ENCODE measurements at places on chromosomes 5 and 9. TPM values are rescaled to one million over a fixed set of nuclear protein-coding genes. Genes with fewer than 3 reads are reported as not detected.

Gene HK3
- total RNA-seq, result 0.22 TPM

DNA sequence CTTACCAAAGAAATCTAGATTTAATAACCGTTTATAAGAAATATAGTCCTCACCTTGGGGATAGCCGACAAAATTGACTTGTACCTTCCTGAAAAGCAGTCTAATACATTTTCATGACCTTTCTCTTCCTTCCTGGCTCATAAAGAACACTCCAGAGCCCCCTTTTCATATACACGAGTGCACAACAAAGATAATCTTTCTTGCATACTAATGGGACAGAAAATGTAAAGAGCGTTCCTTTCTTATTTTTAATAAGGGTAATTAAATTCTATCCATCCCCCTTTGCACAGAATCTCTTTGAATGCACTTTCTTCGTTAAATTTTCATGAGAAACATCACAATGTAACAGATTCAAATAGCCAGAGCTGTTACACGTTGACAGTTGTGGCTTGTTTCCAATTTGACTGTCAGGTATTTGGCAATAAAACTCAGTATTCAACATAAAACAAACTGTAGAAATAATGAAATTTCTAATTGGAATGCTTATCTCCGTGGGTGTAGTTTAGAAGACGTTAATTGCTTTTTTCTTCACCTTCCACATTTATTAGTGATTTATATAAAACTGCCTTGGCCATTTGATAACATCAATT is 732.3 kb upstream of the DMAC1 start:
- H3K27me3 ChIP-seq, result no peaks in the 10 kb centered on the region
- H3K27ac ChIP-seq, result no peak overlapping the region

GRCh38 chr9:92711844-92712243 is 41.9 kb upstream of the IPPK start:
- H3K27me3 ChIP-seq, result no peaks in the 10 kb centered on the region
- peak overlapping the region; percentile 45 for H3K4me3 ChIP-seq
- peaks cover 26% of the 10 kb centered on the region for H3K4me1 ChIP-seq
- peak overlapping the region; percentile 86 for H3K27ac ChIP-seq
- DNase-seq, result peak; percentile 50

DNA sequence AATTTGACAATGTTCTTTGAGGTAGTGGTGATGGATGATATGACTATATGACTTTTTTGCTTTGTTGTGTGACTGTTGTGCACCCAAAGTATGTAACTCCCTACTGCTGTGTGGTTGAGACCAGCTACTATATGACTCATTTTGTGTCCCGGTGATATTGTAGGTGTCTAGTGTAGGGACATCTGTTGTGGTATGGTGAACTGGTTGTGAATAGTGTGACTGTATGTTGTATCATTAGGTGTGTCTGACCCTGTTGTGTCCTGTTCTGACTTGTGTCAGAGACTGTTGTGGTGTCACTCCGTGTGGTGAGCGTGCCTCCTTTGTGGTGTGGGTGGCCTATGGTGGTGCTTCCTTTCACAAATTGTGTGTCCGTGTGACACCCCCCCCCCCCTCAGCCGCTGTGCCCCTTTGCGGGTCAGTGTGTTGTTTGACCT is 11.2 kb upstream of the CXXC5 start:
- DNase-seq, result peak; percentile 77
- peak overlapping the region; percentile 65 for H3K27ac ChIP-seq
- no peaks in the 10 kb centered on the region for H3K27me3 ChIP-seq

DNA sequence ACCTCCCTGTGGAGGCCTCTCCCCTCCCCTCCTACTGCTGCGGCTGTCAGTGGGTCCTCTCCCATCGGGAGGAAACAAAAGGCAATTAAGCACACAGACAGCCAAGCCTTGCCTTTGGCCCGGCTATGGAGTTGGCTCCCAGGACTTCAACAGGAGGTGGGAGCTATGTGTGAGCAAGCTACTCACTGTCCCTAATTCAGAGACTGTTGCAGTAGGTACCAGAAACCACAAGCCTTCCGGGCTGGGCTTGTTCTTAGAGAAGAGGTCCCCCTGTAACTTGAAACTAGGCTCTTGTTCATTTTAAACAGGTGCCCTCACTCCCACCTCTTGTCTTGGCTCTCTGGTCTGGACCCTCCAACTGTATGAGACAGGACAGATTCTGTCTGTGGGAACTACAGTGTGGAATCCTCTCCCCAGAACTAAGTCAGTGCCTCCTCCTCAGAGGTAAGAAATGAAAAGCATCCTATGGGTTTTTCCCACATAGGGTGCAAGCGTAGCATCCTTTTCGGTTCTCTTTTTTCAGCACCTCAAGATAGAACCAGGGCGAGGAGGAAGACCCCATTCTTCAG is 561.1 kb downstream of the EBF1 start:
- peaks cover 1% of the 10 kb centered on the region for H3K27me3 ChIP-seq
- no peaks in the 10 kb centered on the region for H3K36me3 ChIP-seq
- no peak for DNase-seq
- H3K27ac ChIP-seq, result no peak overlapping the region

DNA sequence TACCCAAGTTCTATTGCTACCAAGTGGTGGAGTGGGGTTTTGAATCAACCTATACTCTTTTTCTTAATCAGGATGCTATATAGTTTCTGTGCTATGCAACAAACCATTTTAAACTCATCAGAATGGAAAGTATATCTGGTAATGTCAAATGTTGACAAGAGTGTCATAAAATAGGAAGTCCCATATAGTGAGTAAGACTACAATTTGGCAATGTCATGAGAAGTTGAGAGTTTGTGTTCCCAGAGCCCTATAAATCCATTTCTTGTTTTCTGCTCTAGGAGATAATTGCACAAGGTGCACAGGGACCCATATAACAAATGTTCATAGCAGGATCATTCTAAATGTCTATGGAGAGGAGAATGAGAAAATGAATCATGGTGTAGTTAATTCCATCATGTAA is 109.8 kb upstream of the TXNDC8 start:
- no peak overlapping the region for H3K4me3 ChIP-seq
- no peak for DNase-seq
- H3K27me3 ChIP-seq, result peaks cover 3% of the 10 kb centered on the region
- no peaks in the 10 kb centered on the region for H3K36me3 ChIP-seq
- H3K4me1 ChIP-seq, result no peaks in the 10 kb centered on the region
- H3K27ac ChIP-seq, result no peak overlapping the region

- no peak for DNase-seq
- peaks cover 13% of the 10 kb centered on the region for H3K4me1 ChIP-seq
- H3K4me3 ChIP-seq, result no peak overlapping the region
Measured at GRCh38 chr9:20220286-20220685, 402.0 kb downstream of the MLLT3 start.

Gene RASA1
- 25.1 TPM for total RNA-seq

DNA sequence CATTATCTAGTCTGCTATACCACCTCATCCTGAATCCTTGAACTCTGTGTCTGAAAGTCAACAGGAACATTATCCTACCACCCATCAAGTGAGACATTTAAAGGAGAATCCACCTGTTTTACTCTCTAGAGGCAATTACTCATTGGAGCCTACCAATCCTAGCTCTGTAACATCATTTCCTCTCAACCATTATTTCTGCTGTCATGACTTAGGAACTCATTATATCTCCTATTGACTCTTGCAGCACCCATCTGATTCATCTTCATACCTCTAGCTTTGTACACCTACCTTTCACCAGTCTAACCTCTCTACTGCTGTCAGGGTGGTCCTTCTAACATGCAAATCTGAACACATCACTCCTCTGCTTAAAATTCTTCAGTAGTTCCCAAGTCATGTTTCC is 481.5 kb downstream of the NFIB start:
- DNase-seq, result no peak
- no peak overlapping the region for H3K27ac ChIP-seq
- H3K4me3 ChIP-seq, result no peak overlapping the region
- H3K27me3 ChIP-seq, result no peaks in the 10 kb centered on the region
- no peaks in the 10 kb centered on the region for H3K36me3 ChIP-seq
- no peaks in the 10 kb centered on the region for H3K4me1 ChIP-seq

Measured in activated CD4-positive, alpha-beta memory T cell treated with anti-CD3 and anti-CD28 coated beads for 36 hours (primary cell).